Neural crest cell (in vitro differentiated cells): ENCODE measurements at places on chromosomes 7 and 10. TPM values are rescaled to one million over a fixed set of nuclear protein-coding genes. Genes with fewer than 3 reads are reported as not detected.

- no peak overlapping the region for H3K4me3 ChIP-seq
- no peak for DNase-seq
- H3K36me3 ChIP-seq: peaks cover 3% of the 10 kb centered on the region
- H3K27ac ChIP-seq: peak overlapping the region; percentile 36
- H3K4me1 ChIP-seq: no peaks in the 10 kb centered on the region
- H3K27me3 ChIP-seq: peaks cover 5% of the 10 kb centered on the region
These were observed 10.7 kb upstream of the UCN3 start for GRCh38 chr10:5354068-5354467.

DNA sequence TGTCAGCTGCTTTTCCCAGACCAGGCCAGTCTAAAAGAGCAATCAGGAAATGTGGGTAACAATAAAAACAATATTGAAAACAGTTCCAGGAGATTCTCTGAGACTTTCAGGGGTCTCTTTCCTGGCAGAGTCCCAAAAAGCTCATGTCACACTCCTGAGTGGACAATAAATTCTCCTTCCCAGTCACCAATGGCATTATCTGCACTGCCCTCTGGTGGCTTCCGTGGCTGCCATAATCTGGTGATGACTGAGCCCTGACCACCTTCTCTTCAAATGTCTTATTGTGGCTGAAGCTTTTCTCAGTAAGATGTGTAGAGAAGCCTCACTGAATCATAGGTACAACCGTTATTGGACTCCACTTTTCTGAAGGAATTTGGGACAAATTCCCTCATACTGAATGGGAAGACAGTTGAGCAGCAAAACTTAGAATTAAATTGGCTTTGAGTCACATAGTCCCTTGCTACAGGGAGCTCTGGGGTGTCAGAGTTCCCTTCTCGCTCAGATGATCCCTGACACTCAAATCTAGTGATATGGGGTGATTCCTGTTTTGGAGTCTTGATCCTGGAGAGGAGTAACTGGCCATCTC is 24.4 kb upstream of the ASAH2 start:
- no peaks in the 10 kb centered on the region for H3K36me3 ChIP-seq
- peak; percentile 28 for DNase-seq
- H3K4me1 ChIP-seq: no peaks in the 10 kb centered on the region
- H3K4me3 ChIP-seq: no peak overlapping the region
- peaks cover 56% of the 10 kb centered on the region for H3K27me3 ChIP-seq

Gene HTR7
- total RNA-seq: 0.09 TPM in 1 of 2 replicates, not detected in the other

DNA sequence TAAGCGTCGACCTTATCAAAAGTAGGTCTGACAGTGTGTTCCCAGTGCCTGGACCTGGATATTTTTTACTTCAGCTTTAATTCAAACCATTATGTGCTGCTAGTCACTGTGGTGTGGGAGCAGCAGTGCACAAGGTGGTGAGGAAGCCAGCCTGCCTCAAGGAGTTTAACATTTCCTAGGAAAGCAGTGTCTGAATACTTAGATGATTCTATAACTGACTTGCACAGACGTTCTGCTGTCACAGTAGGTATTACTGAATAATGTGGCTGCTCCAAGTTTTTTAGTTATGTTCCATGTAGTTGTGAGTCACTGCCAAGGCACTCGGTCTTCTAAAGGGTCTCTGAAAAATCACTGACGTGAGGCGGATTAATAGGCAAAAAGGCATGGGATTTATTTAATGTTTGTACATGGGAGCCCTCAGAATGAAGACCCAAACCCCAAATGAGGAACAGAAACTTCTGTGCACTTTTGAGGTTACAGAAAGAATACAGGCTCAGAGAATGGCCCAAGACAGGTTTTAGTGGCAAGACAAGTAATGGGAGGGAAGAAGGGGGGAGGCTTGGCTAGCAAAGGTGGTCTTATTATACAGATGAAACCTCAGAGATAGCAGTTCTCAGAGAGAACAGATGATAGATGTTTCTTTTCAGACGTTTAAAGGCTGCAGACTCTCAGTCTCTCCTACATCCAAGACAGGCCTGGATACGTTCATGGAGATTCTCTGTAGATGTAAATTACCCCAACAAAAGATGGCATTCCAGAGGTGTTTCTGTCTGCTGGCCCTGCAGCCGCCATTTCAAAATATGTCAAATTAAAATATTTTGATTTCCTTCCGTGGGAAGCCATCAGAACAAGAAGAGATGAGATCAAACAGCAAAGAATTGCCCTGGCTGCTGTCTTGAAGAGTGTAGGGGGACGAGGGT is 209.3 kb downstream of the SDK1 start:
- H3K4me3 ChIP-seq: no peak overlapping the region
- H3K27ac ChIP-seq: no peak overlapping the region
- peaks cover 17% of the 10 kb centered on the region for H3K36me3 ChIP-seq
- no peaks in the 10 kb centered on the region for H3K27me3 ChIP-seq
- no peak for DNase-seq
- H3K4me1 ChIP-seq: peaks cover 9% of the 10 kb centered on the region

- H3K4me1 ChIP-seq: peaks cover 20% of the 10 kb centered on the region
- peaks cover 36% of the 10 kb centered on the region for H3K27me3 ChIP-seq
- no peak overlapping the region for H3K27ac ChIP-seq
- no peaks in the 10 kb centered on the region for H3K36me3 ChIP-seq
- no peak overlapping the region for H3K4me3 ChIP-seq
These were observed 5.6 kb upstream of the NFKB2 start for GRCh38 chr10:102389894-102390293.

GRCh38 chr10:22715290-22715625 is 880 bp upstream of the PIP4K2A start:
- H3K4me1 ChIP-seq: peaks cover 16% of the 10 kb centered on the region
- peaks cover 21% of the 10 kb centered on the region for H3K27me3 ChIP-seq
- no peaks in the 10 kb centered on the region for H3K36me3 ChIP-seq
- DNase-seq: no peak
- H3K4me3 ChIP-seq: peak overlapping the region; percentile 86
- no peak overlapping the region for H3K27ac ChIP-seq

DNA sequence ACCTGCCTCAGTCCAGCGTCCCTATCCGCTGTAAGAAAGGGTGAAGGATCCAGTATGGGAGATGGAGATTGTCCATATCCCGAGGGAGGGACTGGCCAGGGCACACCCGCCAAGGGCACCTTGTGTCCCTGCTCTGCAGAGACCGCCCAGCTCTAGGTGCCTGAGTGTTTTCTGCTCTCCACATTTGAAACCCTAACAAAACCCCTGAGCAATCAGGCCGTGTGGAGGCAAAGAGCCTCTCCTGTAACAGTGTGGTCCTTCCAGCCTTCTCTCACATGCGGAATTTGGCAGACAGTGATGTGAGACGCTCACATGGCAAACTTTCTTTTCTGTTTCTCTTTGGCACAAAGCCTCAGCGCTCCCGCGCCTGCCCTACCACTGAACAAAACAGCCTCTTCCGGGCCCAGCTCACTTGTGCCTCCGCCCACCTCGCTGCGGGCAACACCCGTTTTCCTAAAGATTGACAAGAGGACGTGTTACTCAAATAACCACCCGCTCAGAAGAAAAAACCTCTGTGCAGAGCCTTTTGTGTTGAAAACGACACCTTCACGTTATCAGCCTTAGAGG is 514.8 kb downstream of the DNAJB6 start:
- peak; percentile 65 for DNase-seq
- no peaks in the 10 kb centered on the region for H3K36me3 ChIP-seq
- no peaks in the 10 kb centered on the region for H3K27me3 ChIP-seq
- peak overlapping the region; percentile 61 for H3K4me3 ChIP-seq
- H3K27ac ChIP-seq: peak overlapping the region; percentile 91

DNA sequence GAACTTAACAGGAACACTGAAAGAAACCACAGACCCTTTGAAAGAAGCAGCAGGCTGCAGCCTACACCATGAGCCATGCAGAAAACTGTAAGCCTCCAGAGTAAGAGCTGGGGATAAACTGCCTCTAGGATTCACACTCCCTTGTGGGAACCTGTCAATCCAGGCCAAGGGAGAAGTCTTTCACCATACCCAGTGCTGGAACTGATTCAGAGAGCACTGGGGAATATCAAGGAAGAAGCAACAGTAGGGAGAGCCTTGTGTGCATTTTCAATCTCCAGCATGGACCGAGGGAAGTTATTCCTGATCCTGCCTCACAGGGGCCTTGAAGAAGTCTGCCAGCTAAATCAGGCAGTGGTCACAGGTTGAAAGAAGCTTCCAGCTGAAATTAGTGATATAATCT is 282.2 kb downstream of the AGMO start:
- no peak for DNase-seq
- no peak overlapping the region for H3K4me3 ChIP-seq
- no peak overlapping the region for H3K27ac ChIP-seq

Gene SPDYE5
- total RNA-seq: not detected in 2 replicates

DNA sequence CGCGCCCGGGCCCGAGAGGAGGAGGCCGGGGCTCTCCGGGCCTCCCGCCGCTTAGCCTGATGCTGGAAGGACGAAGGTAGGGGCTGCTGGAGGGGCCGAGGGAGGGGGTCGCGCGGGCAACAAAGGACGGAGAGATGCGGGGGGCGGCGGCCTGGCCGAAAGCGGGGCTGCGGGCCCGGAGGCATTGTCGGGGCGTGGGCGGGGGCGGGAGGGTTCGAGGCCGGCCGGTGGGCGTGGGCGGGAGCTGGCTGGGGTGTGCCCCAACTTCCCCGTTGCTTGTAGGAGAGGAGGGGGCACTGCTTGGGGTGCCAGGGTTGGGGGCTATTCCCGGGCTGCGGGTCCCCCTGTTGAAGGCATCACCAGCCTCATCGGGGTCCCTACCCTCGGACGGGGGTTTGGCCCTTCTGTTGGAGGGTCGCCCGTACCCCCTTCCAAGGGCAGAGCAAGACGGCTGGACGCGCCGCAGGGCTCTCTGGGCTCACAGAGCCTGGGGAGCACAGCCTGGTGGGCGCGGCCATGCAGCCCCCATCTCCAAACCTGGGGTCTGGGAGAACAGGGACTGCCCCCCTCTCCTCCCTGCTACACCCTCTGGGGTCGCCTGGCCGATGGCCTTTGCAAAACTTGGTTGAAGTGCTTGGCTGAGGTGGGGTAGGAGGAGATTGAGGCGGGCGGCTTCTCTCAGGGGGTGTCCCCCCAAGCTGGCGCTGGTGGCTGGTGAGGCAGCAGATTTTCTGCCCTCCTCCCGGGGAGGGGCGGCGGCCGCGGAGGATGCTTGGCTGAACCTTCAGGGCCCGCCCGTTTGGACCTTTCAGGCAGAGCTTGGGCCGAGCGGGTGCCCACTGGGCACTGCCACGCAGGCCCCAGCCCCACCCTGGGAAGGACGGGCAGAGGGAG is 699 bp downstream of the CLIP2 start:
- peaks cover 36% of the 10 kb centered on the region for H3K4me1 ChIP-seq
- no peaks in the 10 kb centered on the region for H3K36me3 ChIP-seq
- no peak for DNase-seq
- no peak overlapping the region for H3K27ac ChIP-seq
- H3K4me3 ChIP-seq: peak overlapping the region; percentile 72

GRCh38 chr7:130804220-130804619 is 70.2 kb upstream of the KLF14 start:
- peaks cover 8% of the 10 kb centered on the region for H3K4me1 ChIP-seq
- DNase-seq: no peak
- H3K27me3 ChIP-seq: no peaks in the 10 kb centered on the region
- H3K27ac ChIP-seq: no peak overlapping the region
- H3K4me3 ChIP-seq: no peak overlapping the region

DNA sequence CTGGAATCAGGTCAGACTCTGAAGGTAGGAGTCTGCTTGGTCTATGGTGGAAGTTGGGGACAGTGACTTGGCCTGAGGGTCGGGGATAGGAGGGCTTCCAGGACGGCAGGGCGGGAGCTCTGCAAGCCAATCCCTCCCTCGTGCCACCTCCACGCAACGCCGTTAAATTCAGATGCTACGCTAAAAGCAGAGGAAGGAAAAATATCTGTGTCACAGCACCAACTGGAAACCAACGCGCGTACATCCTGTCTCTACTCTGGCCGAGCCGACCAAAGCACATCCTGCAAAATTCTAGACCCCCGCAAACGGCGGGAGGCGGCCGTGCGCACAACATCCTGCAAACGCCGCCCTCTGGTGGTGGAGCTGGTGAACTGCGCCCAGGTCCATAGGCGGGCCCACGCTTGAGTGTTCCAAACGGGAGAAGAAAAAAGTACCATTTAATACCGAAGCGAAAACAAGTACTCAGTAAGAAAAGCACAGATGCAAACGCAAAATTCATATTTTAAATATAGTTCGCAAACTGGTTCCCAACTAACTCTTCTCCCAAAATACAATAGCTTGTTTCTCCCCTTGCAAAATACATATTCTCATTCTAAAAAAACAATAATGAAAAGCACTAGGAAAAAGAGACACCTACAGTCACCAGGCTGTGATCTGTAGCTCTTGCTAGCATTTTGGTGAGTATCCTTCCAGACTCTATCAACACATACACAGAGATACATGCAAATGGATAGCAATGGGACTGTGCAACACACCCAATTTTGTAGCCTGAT is 45.7 kb upstream of the HSPA12A start:
- peak; percentile 95 for DNase-seq
- peaks cover 20% of the 10 kb centered on the region for H3K4me1 ChIP-seq
- H3K4me3 ChIP-seq: peak overlapping the region; percentile 38
- no peaks in the 10 kb centered on the region for H3K36me3 ChIP-seq
- H3K27ac ChIP-seq: no peak overlapping the region
- H3K27me3 ChIP-seq: peaks cover 13% of the 10 kb centered on the region

- peaks cover 7% of the 10 kb centered on the region for H3K36me3 ChIP-seq
- H3K4me1 ChIP-seq: no peaks in the 10 kb centered on the region
- H3K27ac ChIP-seq: no peak overlapping the region
- H3K4me3 ChIP-seq: no peak overlapping the region
- DNase-seq: no peak
- H3K27me3 ChIP-seq: no peaks in the 10 kb centered on the region
These were observed 16.4 kb downstream of the MTERF1 start for GRCh38 chr7:91864070-91864469.

GRCh38 chr7:77813180-77813579 is 14.6 kb downstream of the PHTF2 start:
- no peak overlapping the region for H3K4me3 ChIP-seq
- peaks cover 3% of the 10 kb centered on the region for H3K4me1 ChIP-seq
- DNase-seq: no peak
- H3K27me3 ChIP-seq: no peaks in the 10 kb centered on the region
- H3K36me3 ChIP-seq: peaks cover 28% of the 10 kb centered on the region

Gene HOXA3
- total RNA-seq: 10.6 and 11.3 TPM in 2 replicates

- no peaks in the 10 kb centered on the region for H3K4me1 ChIP-seq
- no peak overlapping the region for H3K4me3 ChIP-seq
- no peaks in the 10 kb centered on the region for H3K36me3 ChIP-seq
- no peaks in the 10 kb centered on the region for H3K27me3 ChIP-seq
- peak overlapping the region; percentile 5 for H3K27ac ChIP-seq
These were observed 68.6 kb downstream of the ADAM22 start for GRCh38 chr7:88002617-88003016.

GRCh38 chr7:34844406-34844805 is 186.4 kb downstream of the NPSR1 start:
- DNase-seq: no peak
- H3K4me1 ChIP-seq: peaks cover 11% of the 10 kb centered on the region
- H3K36me3 ChIP-seq: no peaks in the 10 kb centered on the region
- H3K27ac ChIP-seq: no peak overlapping the region
- no peaks in the 10 kb centered on the region for H3K27me3 ChIP-seq

- peaks cover 50% of the 10 kb centered on the region for H3K4me1 ChIP-seq
- H3K36me3 ChIP-seq: peaks cover 14% of the 10 kb centered on the region
- no peaks in the 10 kb centered on the region for H3K27me3 ChIP-seq
- DNase-seq: no peak
- H3K27ac ChIP-seq: no peak overlapping the region
These were observed 78.4 kb downstream of the CUL2 start for GRCh38 chr10:35011771-35012191.
